ENCODE measurements at places on chromosomes 12 and 14.

- DNase-seq = no peak
These were observed 8.2 kb downstream of the ARL6IP4 start for GRCh38 chr12:122988612-122989212.

DNA sequence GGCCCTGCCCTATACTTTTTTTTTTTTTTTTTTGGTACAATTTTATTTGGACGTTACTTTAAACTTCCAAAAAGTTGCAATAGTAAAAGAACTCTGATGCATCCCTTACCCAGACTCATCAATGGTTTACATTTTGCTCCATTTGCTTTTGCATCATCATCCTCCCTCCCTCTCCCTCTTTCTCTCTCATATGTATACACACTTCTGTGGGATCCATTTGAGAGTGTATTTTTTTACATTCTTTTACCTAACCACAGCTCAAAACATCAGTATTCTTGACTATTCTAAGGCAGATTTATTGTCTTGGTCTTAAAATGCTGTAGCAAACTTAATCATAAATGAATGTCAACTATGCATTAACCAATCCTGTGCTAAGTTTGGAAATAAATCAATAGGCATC lies 111.6 kb downstream of the PRICKLE1 start:
- no peak for DNase-seq

DNA sequence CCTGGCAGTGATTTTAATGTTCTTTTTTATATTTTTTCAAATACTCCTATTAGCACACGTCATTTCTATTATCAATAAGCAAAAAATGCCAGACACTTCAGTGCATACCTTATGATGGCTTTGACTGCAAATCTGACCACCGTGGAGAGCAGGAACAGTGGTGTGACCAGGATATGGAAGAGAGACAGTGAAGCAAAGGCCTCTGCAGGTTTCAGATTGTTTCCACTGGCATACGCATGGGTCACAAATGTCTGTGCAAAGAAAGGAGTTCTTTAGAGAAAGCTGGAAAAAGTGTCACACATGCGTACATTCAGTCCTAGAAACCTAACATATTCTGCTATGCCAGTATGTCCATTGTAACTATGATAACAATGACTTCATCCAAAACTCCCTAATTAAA lies 47.3 kb downstream of the ABCC9 start:
- DNase-seq = no peak

GRCh38 chr12:264269-264668 lies 1.6 kb upstream of the SLC6A13 start:
- DNase-seq = no peak

- no peak for DNase-seq
These were observed 159.3 kb downstream of the DYRK2 start for GRCh38 chr12:67807814-67808213.

DNA sequence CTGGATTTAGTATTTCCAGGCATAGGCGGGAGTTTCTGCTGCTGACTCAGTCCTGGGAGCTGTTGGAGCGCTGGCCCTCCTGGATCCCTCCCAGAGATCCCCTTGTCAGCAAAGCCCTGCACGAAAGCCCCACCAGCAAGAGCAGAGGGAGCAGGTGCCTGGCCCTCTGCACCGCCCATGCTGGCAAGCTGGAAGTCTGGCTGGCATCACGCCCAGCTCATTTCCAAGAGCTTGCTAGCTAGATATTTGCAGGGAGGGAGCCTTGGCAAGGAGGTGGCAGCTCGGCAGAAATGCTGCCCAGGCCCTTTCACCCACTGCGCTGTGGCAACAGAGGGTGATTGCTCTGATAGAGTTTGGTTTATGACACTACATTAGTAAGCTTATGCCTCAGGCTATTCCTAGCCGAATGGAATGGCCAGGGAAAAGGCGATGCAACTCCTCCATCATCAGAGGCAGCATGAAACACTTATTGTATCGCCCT lies 193.9 kb downstream of the EMP1 start:
- no peak for DNase-seq

- DNase-seq = no peak
These were observed 455 bp downstream of the ATP6V1D start for GRCh38 chr14:67358924-67359774.

DNA sequence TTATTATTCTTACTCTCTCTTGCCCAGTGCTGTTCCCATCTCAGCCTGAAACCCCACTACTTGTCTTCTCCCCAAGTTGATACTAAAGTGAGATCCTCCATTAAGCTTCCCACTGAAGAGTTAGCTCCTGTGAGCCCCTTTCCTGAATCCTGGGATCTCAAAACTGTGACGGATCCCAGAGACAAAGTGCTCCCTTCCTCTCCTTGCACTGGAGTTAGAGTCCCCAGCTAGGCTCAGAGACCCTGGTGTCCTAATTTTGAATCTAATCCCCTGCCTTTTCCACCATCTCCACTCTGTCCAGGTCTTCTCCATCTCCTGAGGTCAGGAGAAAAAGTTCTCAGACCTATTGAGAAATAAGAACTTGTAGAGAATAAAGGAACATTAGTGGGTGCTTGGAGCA lies 17.6 kb upstream of the TBX3 start:
- DNase-seq = no peak

DNA sequence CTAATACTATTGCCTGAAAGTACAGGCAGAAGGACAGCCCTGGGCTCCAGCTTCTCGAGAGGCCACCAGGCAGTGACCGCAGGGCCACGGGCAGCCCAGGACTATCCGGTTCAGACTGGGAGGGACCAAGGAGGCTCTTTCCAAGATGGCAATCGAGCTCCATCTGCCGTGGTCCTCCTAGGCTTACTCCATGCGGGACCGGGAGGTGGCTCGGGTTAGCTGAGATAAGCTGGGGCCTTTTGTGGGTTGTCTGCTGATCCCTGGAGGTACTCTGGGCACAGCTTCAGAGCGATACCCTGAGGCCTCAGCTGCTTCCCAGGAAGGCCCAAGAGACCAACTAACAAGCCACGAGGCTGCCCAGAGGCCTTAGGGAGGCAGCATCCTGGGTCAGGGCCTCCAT lies 33.1 kb downstream of the SNRNP35 start:
- DNase-seq = no peak

- no peak for DNase-seq
These were observed 122.9 kb upstream of the RAP1B start for GRCh38 chr12:68487721-68488309.

GRCh38 chr12:59119676-59120075 lies 199.4 kb upstream of the LRIG3 start:
- DNase-seq = no peak

- DNase-seq = no peak
These were observed 133.0 kb downstream of the NDUFA12 start for GRCh38 chr12:94870511-94870910.

DNA sequence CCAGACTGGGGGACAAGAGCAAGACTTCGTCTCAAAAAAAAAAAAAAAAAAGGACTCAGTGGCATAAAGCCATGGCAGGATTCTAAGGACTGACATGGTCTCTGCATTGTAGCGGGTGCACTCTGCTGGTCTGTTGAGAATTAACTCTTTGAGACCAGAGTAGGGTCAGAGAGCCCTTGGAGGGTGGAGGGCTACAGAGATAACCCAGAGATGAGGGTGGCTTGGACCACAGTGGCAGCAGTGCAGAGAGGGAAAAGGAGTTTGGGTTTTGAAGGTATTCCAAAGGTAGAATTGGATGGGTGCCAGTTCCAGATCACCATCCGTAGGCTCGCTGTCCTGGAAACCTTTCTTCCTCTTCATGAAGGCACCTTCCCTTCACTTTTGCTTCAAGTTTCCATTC lies 14.3 kb upstream of the DYNC1H1 start:
- DNase-seq = no peak

GRCh38 chr12:113393749-113394148 lies 9.9 kb downstream of the SDS start:
- no peak for DNase-seq

- no peak for DNase-seq
These were observed 44.4 kb downstream of the PRMT8 start for GRCh38 chr12:3535431-3535841.

- DNase-seq = no peak
These were observed 68.5 kb downstream of the RNF34 start for GRCh38 chr12:121468499-121468801.

- no peak for DNase-seq
These were observed 33.4 kb upstream of the ALG10 start for GRCh38 chr12:33988913-33989312.

DNA sequence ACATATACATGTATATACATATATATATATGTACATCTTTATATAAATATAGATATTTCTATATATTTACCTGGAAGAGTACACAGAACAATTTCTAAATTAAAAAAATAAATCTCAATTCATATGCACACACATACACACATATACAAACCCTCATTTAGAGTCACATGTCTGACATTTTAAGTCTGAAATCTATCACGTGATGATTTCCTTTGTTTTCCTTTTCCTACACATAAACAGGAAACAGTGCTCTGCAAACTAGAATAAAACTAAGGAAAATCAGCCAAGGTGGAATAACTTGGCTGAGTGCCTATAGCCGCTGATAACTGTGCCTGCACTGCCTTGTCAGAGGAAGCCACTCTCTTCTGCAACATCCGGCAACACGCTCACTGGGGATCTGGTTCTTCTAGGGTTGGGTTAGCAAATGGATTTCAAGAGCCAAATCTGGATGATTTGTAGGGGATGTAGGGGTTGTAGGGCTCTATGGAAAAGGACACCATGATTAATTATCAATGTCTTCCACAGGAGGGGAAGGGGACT lies 480.7 kb downstream of the TMEM132D start:
- no peak for DNase-seq

GRCh38 chr14:97838986-97839385 lies 1041.8 kb downstream of the VRK1 start:
- DNase-seq = no peak

- DNase-seq = no peak
These were observed 94.1 kb downstream of the PLCZ1 start for GRCh38 chr12:18643681-18644080.

All from stimulated activated CD4-positive, alpha-beta T cell treated with anti-CD3 and anti-CD28 coated beads, Interleukin-1b, Interleukin-23, amount 100 ng/mL, for 24 hours (primary cell).